Foreskin melanocyte (primary cell): ENCODE measurements at places on chromosomes 4 and X.

DNA sequence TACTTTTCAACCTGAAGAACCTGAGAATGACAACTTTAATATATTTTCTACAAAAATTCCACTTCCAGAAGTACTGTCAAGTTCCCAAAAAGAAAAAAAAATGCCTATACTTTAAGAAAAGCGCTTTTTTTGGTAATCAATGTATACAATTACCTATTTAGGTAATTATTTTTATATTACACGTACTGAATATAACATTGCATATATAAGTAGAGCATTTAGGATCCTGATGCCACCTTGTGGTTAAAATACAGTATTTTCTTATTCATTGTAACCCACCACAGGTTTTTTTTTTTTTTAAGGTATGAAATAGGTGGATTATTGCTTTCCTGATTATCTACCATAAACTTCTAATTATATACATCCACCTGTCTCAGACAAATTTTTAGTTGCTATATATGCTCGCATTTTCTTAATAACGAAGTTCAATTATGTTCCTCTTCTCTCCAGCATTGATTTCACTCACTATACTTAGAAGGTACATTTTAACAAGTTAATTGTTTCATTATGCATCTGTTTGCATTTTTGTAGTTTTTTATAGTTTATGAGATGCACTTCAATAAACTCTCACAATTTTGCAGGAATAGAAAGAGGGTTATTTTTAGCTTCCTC is 5.2 kb downstream of the MAP9 start:
- DNase-seq: no peak

DNA sequence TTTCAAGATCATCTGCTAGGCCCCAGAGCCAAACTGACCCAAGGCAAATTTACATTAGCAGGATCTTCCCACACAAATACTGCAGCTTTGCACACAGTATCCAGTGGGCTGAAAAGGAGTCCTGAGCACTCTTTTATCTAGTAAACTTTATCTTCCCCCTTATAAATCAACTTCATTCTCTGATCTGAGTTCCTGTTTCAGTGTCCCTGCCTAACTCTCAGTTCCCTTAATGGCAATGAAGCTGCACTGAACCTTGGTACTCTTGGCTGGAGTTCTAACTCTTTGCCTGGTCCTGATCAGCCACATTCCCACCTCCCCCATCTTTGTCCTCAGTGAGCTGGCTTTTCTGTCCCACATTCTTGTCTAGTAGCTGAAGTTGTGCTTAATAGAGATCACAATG is 37.4 kb downstream of the EDA2R start:
- no peak for DNase-seq

DNA sequence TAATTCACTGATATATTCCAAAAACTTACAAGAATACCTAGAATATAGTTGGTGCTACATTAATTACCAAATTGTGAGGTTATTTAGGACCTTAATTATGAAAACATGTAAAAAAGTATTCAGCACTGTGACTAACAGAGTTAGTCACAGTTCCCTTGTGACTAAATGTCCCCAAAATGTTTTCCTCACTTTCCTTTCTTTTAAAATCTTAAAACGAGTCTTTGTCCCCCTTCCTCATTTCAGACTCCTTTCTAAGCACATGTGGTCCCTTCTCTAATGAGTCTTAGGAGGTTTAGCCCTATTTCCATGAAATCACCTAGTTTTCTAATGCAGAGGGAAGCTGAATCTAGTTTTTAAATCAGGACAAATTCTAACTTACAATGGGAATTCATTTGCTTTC is 175.0 kb downstream of the PPP3CA start:
- no peak for DNase-seq

GRCh38 chr4:79211490-79211889 is 114.4 kb downstream of the NAA11 start:
- DNase-seq: no peak

GRCh38 chr4:3686753-3687152 is 79.4 kb upstream of the ADRA2C start:
- DNase-seq: no peak

GRCh38 chr4:150236626-150237025 is 158.4 kb downstream of the DCLK2 start:
- DNase-seq: no peak

DNA sequence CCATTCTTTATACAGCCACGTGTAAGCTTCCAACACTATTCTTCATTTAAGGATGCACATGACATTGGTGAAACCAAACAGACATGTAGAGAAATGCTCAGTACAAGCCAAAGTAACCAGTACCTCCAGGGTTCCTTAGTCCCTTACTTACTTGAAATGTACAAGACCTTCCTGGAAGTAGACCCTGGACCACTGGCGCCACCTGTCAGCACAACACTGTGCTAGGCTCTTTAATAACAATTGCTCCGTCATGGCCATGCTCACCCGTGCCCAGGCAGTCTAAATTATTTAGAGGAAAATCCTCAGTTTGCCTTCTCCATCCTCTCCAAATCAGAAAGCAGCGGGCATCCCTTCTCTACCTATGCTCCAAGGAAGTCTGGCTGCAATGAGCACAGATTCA is 52.7 kb downstream of the ADGRA3 start:
- DNase-seq: no peak

DNA sequence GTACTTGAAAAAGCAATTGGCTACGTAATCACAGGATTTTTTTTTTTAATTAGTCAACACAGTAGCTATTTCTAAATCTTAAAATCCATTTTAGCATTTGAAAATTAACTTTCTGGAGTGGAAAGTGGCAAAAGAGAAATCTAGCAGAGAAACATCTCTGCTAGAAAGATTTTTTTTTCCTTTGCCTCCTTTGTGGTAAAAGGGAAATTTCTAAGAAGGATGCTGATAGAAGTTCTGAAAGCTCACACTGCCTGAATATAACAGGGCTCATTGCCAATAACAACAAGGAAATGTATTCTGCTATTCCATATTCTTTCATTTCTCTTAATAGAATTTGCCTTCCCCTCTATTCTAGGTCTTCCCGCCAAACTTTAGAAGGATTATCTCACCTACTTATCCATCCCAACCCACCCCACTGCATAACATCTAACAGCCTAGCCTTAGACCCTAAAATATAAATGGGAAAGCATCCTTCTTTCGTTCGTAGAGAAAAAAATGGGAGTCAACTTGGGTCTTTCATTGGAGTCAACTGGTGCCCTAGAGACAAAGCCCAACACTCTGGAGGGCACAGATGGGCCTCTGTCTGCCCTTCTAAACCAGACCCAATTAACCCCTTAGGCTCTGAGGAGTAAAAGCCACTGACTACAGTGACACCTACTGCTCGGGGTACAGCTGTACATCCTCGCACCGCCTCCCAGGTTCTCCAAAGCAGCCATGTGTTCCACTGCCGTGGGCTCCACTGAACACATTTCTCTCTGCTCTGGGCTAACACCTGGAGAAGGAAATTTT is 103.9 kb downstream of the MAML3 start:
- DNase-seq: no peak

- DNase-seq: no peak
Measured at GRCh38 chr4:42018451-42018850, 28.1 kb downstream of the SLC30A9 start.

DNA sequence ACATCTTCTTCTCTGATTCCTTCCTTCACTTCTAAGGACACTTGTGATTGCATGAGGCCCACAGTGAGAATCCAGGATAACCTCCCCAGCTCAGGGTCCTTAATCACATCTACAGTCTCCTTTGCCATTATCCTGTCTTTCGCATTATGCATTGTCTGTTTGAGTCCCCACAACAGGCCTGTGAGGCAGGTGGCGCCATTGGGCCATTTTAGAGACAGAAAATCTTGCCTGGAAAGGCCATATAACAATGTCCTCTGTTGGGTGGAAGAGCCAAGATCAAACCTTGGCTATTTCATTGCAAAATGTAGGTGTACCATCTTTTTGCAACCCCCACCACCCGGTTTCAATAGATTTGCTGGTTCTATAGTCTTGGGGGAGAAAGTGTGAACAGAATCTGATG is 11.8 kb upstream of the DCUN1D4 start:
- peak; percentile 41 for DNase-seq

DNA sequence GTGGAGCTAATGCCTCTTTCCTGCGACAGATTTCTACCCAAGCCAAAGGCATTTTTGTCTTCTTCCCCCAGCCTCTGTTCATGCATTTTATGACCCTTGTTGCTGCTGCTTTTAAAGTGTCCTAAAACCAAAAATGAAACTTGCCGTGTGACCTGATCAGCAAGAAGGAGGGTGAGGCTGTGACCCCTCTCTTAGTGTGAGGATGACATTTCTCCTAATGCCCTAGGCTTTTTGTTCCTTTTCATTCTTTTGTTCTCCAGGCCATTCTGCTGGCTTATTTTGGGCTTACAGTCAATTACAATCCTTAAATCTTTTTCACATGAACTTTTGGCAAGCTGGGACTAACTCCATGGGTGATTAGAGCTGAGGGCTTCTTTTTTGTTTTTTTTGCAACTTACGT is 34.4 kb downstream of the PTTG2 start:
- no peak for DNase-seq

DNA sequence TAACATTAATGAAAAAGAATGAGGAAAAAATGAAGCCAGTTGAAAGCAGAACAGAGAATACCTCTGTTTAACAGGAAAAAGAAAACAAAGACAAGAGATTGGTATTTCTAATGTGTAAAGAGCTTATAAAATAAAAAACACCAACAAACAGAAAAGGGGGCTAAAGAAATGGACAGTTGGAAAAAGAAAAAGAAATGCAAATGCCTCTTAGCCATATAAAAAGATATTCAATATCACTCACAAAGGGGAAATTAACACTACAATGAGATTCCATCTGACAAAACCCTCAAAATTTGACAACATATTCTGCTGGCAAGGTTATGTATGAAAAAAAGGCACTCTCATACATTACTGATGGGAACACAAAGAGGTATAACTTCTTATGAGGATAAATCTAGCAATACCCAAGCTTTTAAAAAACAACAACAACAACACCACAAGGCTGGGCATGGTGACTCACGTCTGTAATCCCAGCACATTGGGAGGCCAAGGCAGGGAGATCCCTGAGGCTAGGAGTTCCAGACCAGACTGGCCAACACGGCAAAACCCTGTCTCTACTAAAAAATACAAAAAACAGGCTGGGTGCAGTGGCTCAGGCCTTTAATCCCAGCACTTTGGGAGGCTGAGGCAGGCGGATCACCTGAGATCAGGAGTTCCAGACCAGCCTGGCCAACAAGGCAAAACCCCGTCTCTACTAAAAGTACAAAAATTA is 75.8 kb downstream of the FRYL start:
- DNase-seq: no peak

GRCh38 chr4:134747108-134747805 is 545.7 kb upstream of the PABPC4L start:
- DNase-seq: no peak

DNA sequence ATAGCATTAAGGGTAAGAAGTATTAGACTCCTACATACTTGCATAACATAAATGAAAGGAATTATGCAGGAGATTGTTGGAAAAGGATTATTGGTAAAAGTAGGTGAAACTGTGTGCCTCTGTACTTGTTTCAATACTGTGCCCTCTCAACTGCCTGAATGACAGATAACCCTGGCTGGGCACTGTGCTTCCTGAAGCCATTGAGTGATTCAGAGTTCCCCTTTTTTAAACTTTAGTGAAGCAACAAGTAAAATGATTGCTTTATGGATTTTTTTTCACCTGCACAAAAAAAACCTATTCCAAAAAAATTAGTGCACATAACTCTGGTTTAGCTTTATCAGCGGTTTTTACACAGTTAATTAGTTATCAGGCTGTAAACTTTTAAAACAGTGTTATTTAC is 204.8 kb downstream of the TRAM1L1 start:
- DNase-seq: no peak

- DNase-seq: no peak
Measured at GRCh38 chr4:183288955-183289354, 31.1 kb downstream of the CLDN22 start.

DNA sequence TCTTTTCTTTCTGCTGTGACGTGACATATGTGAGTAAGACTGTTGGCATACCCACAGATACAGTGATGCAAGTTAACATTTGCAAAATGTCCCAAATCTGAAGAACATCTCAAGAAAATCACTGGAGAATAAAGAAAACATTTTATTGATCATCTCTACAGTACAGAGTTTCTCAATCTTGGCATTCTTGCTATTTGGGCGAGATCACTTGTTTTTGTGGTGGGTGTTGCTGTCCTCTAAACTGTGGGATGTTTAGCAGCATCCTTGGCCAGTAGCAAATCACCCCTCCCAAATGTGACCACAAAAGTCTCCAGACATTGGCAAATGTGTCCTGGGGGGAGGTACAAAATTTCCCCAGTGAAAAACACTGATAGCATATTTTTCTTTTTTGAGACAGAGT is 28.8 kb downstream of the AMELX start:
- no peak for DNase-seq

GRCh38 chr4:76987153-76987591 is 37.6 kb downstream of the SEPTIN11 start:
- DNase-seq: no peak

DNA sequence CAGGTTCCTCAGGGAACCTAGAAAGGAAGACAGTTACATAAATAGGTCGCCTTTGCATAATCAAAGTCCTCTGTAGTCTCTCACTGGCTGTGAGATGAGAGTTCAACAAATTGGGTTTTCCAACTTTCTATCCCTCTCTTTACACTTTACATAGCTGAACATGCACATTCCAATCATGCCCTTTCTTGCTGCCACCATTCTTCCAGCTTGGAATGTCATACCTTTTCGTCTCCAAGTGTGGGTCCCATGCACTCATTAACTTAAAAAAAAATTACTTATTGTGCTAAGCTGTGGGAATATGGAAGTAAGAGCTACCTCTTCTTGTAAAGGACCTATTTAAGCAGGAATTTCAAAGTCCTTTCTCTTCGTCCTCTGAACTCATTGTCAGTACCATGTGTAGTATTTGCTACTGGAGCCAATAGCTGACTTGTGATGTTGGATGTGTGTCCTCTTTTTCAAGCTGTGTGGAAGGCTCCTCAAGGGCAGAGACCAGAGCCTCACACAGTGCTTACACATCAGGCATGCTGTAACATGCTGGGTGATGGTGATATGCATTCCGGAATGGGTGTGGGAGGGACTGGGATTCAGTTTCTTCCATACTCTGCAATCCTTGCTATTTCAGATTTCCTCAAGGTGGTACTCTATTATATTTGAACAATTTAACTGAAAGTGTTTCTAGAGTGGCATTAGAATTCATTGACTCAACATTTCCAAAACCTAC is 7.1 kb downstream of the ENOPH1 start:
- no peak for DNase-seq
